ENCODE measurements at places on chromosomes 5 and 9.

DNA sequence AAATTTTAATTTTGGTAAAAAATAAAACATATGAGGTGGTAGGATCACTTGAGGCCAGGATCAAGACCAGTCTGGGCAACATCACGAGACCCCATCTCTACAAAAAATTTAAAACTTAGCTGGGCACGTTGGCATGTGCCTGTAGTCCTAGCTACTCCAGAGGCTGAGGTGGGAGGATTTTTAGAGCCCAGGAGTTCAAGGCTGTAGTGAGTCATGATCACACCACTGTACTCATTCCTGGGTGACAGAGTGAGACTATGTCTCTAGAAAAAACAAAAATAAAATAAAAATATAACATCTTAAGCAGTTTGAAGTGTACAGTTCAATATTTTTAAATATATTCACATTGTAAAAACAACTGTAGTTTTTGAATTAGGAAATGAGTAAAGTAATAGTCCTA is 108.3 kb downstream of the SMIM15 start:
- DNase-seq: no peak

DNA sequence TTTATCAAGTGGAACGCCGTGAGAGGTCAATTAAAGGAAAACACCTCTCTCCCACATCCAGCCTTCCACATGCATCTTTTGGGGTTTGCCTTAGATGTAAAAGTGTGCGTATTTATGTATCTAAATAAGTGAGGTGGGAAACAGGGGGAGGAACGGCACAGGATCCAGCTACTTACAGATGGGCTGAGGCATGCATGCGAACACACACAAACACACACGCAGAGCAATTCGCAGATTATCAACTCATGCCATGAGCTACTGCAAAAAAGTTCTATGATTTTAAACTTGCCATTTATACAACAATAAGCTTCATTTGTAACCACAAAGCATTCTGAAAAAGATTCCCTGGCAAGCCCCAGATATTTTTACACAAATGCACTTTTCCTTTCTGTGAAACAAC is 242.1 kb downstream of the BNC2 start:
- DNase-seq: no peak

DNA sequence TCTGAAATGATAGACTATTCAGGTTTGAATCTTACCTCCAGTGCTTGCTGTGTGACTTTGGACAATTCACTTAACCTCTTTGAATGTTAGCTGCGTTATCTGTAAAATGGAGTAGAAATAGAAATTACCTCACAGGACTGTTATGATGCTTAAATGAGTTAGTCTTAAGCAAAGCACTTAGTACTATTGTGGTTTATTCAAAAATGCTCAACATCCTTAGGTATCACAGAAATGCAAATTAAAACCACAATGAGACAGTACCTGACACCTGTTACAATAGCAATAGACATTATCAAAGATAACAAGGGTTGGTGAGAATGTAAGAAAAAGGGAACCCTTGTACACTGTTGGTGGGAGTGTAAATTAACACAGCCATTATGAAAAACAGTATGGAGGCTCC is 77.6 kb upstream of the FREM1 start:
- no peak for DNase-seq

GRCh38 chr9:105554042-105554441 is 3.9 kb upstream of the FKTN start:
- DNase-seq: peak; percentile 71

DNA sequence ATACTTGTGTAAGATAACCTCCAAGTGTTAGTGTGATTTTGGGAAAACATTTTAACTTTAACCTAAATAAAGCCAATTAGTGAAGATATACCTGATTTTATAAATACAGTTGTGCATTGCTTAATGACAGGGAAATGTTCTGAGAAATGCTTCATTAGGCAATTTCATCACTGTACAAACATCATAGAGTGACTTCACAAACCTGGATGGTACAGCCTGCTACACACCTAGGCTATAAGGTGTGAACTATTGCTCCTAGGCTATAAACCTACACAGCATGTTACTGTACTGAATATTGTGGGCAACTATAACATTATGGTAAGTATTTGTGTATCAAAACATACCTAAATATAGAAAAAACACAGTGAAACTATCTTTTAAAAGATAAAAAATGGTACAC is 166.8 kb upstream of the TARS1 start:
- DNase-seq: no peak

GRCh38 chr9:109880276-109881169 is 100.5 kb downstream of the PALM2AKAP2 start:
- no peak for DNase-seq

GRCh38 chr5:171578049-171578828 is 158.8 kb downstream of the FGF18 start:
- no peak for DNase-seq

GRCh38 chr5:621341-621761 is 9.2 kb downstream of the CEP72 start:
- DNase-seq: no peak

DNA sequence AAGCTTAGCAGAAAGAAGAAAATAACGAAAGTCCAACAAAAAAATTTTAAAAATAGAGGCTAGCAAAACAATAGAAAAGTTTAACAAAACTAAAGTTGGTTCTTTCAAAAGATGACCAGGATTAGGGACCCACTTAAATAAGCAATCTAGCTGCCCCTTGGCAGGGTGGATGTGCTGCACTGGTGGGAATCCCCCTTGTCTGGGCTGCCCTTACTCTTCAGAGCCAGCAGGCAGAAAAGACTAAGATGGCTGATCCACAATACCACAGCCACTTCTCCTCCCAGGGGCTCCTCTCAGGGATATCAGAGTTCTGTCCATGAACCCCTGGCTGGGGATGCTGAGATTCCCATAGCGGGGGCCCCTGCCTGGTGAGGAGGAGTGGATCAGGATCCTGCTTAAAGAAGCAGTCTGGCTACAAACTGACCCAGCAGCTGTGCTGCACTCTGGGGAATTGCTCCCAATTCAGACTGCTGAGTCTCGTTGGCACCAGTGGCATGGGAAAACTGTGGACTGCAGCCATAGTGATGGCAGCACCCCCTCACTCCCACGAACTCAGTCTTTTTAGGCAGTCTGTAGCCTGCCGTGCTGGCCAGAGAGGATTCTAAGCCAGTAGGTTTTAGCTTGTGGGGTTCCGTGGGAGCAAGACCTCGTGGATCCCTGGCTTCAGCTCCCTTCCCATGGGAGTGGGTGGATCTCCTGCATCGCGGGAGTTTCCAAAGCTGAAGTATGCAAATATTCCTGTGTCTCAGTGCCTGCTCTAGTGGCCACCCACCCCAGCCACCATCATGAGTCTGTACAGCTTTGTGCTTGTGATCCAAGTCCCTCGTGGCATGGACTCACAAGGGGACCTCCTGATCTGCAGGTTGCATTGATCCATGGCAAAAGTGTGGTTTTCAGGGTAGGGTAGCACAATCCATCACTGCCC is 2.9 kb upstream of the INSL6 start:
- DNase-seq: no peak

- no peak for DNase-seq
Measured at GRCh38 chr5:43338862-43339261, 25.6 kb upstream of the HMGCS1 start.

GRCh38 chr5:72326306-72326649 is 6.1 kb downstream of the PTCD2 start:
- no peak for DNase-seq

- no peak for DNase-seq
Measured at GRCh38 chr9:110536822-110537221, 42.7 kb downstream of the SVEP1 start.

GRCh38 chr5:111976705-111977435 is 219.9 kb upstream of the NREP start:
- no peak for DNase-seq

- DNase-seq: no peak
Measured at GRCh38 chr9:32764139-32764538, 19.2 kb upstream of the TMEM215 start.

- no peak for DNase-seq
Measured at GRCh38 chr9:130663977-130664250, 480 bp upstream of the PRDM12 start.

DNA sequence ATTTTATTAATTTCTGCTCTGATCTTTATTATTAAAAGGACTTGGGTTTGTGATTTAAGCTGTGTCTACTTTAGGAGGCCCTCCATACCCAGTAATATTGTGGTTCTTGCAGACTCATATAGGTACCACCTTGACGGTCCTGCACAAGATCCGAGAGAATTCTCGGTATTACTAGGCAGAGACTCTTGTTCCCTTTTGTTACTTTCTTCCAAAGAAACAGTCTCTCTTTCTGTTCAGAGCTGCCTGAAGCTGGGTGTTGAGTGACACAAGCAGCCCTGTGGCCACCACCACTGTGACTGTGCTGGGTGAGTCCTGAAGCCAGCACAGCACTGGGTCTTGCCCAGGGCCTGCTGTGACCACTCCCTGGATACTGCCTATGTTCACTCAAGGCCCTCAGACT is 666.6 kb downstream of the SEMA5A start:
- DNase-seq: no peak

- DNase-seq: no peak
Measured at GRCh38 chr9:5825895-5826622, 6.9 kb downstream of the ERMP1 start.

GRCh38 chr5:97422678-97423077 is 239.6 kb upstream of the RIOK2 start:
- DNase-seq: no peak

GRCh38 chr9:117725426-117725887 is 21.3 kb downstream of the TLR4 start:
- no peak for DNase-seq

- DNase-seq: no peak
Measured at GRCh38 chr5:77322406-77322805, 111.9 kb downstream of the PDE8B start.

DNA sequence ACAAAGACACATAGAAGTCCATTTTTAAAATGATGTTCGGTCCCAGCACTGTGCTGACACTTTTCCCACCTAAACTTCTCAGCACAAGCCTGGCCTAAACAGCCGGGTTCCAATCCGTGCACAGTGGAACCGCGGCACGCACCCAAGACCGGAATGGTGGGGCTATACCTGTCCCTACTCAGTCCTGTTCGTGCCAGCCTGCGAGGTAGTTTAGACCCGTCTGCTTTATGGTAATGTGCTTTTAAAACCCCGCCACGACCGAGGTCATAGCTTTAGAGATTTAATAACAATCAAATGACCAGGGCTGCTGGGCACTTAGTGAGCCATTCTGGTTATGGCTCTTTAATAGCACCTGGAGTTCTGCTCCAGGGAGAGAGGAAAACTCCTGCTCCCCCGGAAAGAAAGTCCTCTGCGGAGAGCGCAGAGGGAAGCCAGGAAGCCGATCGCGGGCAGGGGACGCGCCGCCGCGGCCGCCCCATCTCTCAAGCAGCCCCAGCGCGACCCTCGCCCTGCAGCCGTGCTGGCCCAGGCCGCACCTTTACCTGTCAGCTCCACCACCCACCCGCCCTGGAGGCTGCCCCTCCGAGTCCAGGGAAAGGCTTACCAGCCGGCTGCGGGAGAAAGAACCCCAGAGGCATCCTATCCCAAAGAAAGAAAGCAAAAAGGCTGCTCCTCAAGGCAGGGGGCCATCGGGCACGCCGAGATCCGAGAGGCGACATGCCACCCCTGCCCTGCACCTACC is 511 bp downstream of the ARL15 start:
- DNase-seq: no peak

- DNase-seq: peak; percentile 82
Measured at GRCh38 chr5:78677777-78678668, 29.5 kb upstream of the LHFPL2 start.

DNA sequence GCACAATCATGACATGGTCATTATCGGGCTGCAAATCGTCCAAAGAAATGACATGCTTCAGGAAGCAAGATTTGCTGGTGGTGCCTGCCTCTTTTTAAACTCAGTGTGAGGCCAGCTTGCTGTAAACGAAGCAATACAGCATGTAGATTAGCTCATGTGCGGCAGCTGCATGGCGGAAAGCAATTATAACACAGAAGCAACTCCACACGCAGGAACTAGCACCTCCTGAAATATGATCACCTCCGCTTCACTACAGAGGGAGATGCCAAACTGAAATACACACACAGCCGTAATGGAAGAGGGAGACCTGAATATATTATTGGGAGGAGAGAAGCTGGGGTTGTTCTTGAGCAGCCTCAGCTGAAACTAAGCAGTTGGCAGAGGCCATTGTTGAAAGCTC is 312.5 kb downstream of the PSAT1 start:
- no peak for DNase-seq

GRCh38 chr5:5419291-5420210 is 2.9 kb upstream of the ICE1 start:
- no peak for DNase-seq

GRCh38 chr9:4955836-4956235 is 29.2 kb upstream of the JAK2 start:
- DNase-seq: no peak

- DNase-seq: no peak
Measured at GRCh38 chr5:22542340-22542739, 310.8 kb downstream of the CDH12 start.

GRCh38 chr9:9750719-9751118 is 862.1 kb downstream of the PTPRD start:
- no peak for DNase-seq

- DNase-seq: no peak
Measured at GRCh38 chr9:26745111-26745510, 147.5 kb downstream of the CAAP1 start.

DNA sequence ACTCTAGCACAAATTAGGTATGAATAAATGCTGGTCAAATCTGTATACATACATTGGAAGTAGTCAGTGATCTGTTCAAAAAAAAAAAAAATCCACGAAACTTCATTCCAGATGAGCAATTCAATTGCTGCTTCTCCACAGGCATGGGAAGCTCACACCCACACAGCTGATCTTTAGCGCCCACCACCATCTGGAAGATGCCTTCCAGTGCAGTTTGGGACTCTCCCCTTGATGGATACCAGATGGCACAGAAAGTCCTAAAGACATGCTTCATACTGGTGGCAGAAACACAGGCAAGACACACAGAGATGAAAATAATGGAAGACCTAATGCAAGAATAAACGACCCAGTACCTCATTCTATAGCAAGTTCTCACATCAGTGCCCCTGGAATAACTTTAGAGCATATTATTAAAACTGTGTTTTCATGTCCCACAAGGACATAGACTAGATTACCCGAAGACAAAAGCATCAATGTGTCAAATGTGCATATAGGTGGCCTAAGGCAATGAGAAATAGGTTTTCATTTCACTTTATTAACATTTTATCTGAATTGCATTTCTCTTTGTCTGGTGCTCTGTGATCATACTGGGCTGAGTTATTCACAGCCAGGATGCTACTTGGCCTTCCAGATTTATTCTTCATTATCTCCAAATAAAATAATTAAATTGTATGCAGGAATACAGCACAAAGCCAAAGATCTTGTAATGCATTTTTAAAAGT is 135.4 kb upstream of the TAS2R1 start:
- no peak for DNase-seq

DNA sequence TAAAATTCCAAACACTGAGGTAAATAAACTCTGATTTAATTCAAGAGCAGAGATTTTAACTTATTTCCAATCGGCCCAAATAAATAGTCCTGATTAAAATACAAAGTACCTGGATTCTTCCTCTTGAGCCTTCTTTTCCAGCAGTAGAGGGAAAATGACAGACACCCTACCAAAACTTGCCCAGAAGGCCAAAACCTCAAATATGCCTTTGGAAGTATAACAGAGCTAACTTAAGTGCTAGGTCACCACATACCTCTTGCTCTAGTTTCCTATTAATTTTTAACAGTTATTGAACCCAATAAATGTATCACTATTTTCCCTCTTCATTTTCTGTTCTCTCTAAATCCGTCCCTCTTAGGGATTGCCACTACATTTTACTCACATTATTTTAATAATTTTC is 1.4 kb downstream of the BAAT start:
- no peak for DNase-seq

GRCh38 chr5:172775326-172776234 is 4.6 kb upstream of the DUSP1 start:
- DNase-seq: no peak

Data from coronary artery (tissue), 2 donors.